ENCODE measurements at places on chromosomes 5 and 9.

DNA sequence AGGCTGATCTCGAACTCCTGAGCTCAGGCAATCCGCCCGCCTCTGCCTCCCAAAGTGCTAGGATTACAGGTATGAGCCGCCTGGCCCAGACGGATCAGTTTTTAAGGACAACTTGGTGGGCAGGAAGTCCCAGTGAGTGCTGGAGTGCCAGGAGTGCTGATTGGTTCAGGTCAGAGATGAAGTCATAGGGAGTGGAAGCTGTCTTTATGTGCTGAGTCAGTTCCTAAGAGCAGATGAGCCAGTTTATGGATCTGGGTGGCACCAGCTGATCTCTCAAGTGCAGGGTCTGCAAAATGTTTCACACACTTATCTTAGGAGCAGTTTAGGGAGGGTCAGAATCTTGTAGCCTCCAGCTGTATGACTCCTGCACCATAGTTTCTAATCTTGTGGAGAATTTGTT is 292.1 kb upstream of the ELAVL2 start:
- no peaks in the 10 kb centered on the region for H3K4me1 ChIP-seq
- no peaks in the 10 kb centered on the region for H3K36me3 ChIP-seq
- H3K27me3 ChIP-seq, result no peaks in the 10 kb centered on the region
- H3K27ac ChIP-seq, result no peak overlapping the region
- H3K4me3 ChIP-seq, result no peak overlapping the region

GRCh38 chr5:174734571-174735497 is 10.5 kb downstream of the MSX2 start:
- H3K36me3 ChIP-seq, result no peaks in the 10 kb centered on the region
- no peak for DNase-seq
- H3K27me3 ChIP-seq, result peaks cover 95% of the 10 kb centered on the region

- no peaks in the 10 kb centered on the region for H3K27me3 ChIP-seq
- no peak overlapping the region for H3K27ac ChIP-seq
- H3K4me1 ChIP-seq, result no peaks in the 10 kb centered on the region
- DNase-seq, result no peak
Measured at GRCh38 chr9:29044959-29045358, 1471.7 kb upstream of the C9orf72 start.

DNA sequence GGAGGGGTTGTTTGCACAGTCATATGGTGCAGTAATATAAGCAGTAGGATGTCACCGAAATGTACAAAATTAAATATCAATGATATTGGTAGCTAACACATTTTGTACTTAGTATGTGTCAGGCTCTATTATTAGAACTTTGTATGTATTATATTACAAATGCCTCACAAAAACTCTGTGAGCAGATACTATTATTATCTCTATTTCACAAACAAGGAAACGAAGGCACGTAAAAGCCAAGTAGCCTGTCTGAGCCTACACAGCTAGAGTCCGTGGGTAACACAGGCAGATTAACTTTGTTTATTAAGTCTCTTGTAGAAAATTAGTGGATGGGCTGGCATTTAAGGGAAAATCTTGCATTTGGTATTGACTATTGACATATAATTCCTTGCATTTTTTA is 284.3 kb upstream of the DAB2 start:
- H3K36me3 ChIP-seq, result no peaks in the 10 kb centered on the region
- no peak for DNase-seq
- no peak overlapping the region for H3K4me3 ChIP-seq

DNA sequence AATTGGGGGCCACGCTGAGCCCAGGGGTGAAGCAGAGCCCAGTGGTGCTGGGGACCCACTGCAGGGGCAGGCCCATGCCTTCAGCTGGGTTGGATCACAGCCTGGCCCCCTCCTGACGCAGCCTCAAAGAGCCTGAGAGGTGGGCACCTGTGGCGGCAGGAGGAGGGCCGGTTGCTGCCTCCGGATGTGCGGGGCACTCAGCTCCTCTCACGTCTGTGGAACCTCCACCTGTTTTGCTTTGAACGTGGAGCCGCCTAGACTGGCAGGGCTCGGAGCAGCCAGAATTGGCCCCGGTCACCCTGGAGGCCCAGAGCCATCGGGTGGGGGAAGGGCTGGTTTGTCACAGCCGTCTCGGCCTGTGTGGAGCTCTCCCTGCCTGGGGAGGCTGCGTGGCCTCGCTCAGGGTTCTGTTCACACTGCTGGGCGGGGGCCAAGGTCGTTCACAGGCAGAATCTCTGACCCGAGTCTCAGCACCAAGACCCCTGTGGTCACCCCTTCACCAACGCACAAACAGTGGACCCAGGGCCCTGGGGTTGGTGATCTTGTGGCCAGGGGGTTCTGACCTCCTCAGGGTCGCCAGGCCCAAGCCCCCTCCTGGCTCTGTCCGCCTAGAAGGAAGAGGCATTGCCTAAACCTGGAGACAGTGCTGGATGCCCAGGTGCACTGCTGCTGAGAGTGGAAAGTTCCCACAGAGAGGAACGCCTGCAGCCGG is 9.2 kb upstream of the SLC9A3 start:
- no peak overlapping the region for H3K4me3 ChIP-seq
- peak overlapping the region; percentile 92 for H3K27ac ChIP-seq
- no peak for DNase-seq
- peaks cover 38% of the 10 kb centered on the region for H3K27me3 ChIP-seq
- H3K36me3 ChIP-seq, result no peaks in the 10 kb centered on the region
- peaks cover 20% of the 10 kb centered on the region for H3K4me1 ChIP-seq

GRCh38 chr5:123756318-123756665 is 244.3 kb downstream of the CSNK1G3 start:
- peak overlapping the region; percentile 75 for H3K27ac ChIP-seq
- no peak for DNase-seq
- H3K27me3 ChIP-seq, result no peaks in the 10 kb centered on the region
- H3K36me3 ChIP-seq, result no peaks in the 10 kb centered on the region
- H3K4me3 ChIP-seq, result no peak overlapping the region

DNA sequence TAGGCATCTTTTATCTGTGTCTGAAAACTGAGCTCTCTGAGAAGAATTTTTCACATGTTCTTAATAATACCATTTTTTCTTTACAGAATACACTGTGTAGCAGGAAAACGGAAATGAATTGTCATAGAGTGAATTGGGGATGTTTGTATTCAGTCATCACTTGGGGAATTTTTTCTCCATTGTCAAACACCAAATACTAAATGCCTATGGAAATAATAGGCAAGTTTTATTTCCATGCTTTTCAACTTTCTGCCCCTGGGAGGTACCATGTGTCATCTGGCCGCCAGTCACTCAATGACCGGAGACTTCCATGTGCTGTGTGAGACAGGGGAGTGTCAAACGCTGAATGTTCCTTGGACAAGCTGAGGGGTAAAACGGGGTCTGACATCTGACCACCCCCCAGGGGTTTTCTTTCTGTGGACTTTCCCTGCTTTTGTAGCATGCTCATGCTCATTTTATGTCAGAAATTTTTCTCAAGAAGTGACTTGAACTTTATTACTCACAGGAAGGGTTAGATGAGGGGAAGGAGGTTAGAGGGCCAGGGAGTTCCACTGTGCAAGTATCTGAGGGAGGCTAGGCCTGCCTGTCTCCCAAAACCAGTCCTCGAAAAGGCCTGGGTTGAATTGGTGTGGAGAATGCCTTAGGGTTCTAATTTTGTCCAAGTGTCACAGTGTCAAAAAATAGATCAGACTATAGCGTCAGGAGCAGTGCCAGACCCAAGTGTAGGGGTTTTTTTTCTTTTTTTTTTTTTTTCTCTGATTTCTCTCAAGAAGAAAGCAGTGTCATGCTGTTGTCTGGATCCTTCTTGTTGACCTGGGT is 438.6 kb downstream of the AGTPBP1 start:
- H3K4me3 ChIP-seq, result no peak overlapping the region
- H3K27ac ChIP-seq, result no peak overlapping the region
- DNase-seq, result no peak

- no peaks in the 10 kb centered on the region for H3K4me1 ChIP-seq
- H3K36me3 ChIP-seq, result no peaks in the 10 kb centered on the region
- H3K27me3 ChIP-seq, result no peaks in the 10 kb centered on the region
- DNase-seq, result no peak
Measured at GRCh38 chr5:11733185-11733839, 170.9 kb downstream of the CTNND2 start.

GRCh38 chr9:82081496-82081895 is 92.9 kb downstream of the SPATA31D1 start:
- no peak overlapping the region for H3K27ac ChIP-seq
- DNase-seq, result no peak
- H3K27me3 ChIP-seq, result no peaks in the 10 kb centered on the region
- no peaks in the 10 kb centered on the region for H3K36me3 ChIP-seq
- H3K4me3 ChIP-seq, result no peak overlapping the region
